ENCODE measurements at places on chromosomes 7 and 10.

- DNase-seq, result no peak
Observed at GRCh38 chr7:81839708-81840369, 70.0 kb upstream of the HGF start.

DNA sequence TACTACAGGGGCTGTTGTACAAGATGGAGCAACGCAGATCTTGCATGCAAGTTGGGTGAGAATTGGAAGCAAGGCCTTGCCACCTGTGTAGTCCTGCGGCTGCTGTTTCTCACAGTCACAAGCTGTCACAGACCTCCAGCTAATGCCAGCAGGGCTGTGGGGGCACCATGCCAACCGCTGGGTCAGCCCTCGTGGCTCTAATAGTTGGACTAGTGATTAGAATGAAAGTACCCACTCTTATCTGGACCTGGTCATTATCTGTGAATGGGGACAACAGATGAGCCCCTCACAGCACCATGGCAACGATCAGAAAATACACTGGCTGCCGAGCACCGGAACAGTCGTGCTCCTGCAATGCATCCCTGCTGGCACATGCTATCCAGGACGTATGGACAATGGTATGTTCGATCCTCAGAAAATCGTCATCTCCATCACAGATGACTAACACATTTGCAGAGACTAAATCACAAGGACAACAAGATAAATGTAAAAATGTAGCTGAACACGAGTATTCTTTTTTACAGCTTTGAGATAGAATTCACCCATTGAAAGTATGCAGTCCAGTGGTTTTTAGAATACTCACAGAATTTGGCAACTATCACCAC lies 80.4 kb upstream of the CALN1 start:
- DNase-seq, result peak; percentile 2

GRCh38 chr10:1674501-1674900 lies 62.8 kb downstream of the ADARB2 start:
- DNase-seq, result no peak

DNA sequence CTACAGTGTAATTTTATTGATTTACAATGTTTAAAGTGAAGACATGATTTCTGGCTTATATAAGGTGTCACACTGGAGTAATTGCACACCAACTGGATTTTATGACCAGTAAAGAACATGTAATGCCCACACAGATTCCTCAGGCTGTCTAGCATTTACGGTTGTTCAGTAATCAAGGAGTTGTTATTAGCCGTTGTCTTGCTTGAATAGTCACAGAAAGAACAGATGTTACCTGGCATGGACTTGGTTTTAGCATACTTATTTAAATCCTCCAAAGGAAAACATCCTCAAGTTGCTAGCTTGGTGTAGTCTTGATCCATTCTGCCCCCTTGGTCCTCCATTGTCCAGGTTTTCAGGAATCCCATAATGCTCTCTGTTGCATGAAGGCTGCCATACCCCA lies 65.8 kb downstream of the POU6F2 start:
- no peak for DNase-seq

DNA sequence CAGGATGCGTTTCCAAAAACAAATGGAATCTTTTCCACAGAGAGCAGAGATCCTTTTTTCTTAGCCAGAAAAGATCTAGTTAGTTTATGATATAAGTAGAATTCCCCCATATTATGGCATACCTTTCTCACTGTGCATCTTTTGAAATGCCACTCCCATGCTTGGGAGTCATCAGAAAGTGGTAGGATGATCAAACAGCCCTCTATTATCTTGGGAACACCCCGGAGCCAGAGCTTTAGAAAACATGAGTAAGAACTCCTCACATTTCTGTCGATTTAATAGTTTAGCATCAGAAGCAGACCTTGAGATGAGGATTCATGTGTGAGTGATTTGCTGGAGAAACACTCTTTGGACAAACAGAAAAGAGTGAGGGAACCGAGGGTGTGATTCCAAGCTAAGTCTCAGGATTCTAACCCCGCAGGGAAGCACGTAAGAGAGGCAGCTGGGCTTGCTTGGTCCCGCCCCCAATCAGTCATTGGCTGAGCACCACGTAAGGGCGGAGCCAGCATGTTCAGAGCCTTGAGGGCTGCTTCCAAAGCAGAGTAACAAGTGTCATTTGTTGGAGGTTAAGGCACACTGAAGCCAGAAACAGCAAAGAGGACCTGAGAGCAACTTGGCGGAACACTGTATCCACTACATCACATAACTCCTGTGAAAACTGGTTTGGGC lies 43.7 kb upstream of the NXPH1 start:
- no peak for DNase-seq
